Foreskin keratinocyte (primary cell): ENCODE measurements at places on chromosomes 7 and 10. TPM values are rescaled to one million over a fixed set of nuclear protein-coding genes. Genes with fewer than 3 reads are reported as not detected.

Gene SLC13A4
- 0.10 and 0.14 TPM in 2 replicates for total RNA-seq

Gene CTNNA3
- total RNA-seq: 0.07 TPM in 1 of 2 replicates, not detected in the other

Gene RPP30
- total RNA-seq: 49.9 and 50.2 TPM in 2 replicates

DNA sequence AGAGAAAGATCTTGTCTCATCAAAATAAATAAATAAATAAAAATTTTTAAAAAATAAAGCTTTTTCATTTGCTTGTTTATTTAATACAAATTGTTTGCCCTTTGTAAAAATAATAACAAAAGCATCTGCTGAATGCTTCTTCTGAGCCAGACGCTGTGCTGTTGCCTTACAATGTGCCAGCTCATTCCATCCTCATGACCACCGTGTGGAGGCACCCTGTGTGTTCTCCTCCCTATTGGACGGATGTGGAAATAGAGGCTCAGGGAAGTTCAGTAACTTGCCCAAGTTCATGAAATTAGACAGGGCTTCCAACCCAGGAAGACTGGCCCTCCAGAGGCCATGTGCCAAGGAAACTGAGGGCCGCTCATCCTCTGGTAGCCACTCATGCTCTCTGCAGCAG lies 120.6 kb downstream of the SH3PXD2A start:
- DNase-seq: no peak

DNA sequence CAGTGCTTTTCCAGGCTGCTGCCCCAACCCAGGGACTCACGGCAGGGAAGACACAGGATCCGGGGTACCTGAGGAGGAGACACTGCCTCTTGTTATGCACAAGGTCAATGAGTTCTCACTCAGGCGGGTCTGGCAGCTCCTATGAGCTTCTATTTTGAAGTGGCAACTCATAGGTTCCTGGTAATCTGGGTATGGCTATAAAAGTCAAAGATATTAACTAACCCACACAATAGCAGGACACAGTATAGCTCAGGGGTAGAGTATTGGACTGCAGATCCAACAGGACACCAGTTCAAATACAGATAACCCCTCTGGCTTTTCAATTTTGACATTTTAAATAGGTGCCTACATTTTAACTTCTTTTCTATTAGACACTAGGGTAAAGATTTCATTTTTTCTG lies 130.3 kb upstream of the ZNF746 start:
- no peak for DNase-seq

- DNase-seq: no peak
Observed at GRCh38 chr10:91206837-91207474, 13.5 kb upstream of the PCGF5 start.

Gene ADAM12
- total RNA-seq: 0.04 and 0.07 TPM in 2 replicates

- DNase-seq: no peak
Observed at GRCh38 chr7:64612452-64612851, 49.6 kb upstream of the ZNF680 start.

DNA sequence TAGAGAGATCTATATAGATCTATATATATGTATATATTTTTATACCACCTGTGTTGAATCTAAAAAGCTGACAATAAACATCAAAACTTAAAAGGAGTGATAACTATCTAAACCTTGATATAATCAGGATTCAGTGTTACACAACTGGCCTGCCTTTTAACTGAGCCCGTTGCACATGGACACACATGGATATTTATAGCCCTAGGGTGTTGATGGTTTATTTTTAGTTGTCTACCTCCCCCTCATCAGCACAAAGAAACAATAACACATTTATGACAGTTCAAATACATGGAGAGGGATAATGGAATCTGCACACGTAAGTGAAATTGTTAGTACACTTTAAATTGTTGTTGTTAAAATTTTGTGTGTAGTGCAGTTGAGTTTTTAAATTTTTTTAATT lies 336.9 kb downstream of the ZNF248 start:
- no peak for DNase-seq

Gene CH25H
- not detected in 2 replicates for total RNA-seq

DNA sequence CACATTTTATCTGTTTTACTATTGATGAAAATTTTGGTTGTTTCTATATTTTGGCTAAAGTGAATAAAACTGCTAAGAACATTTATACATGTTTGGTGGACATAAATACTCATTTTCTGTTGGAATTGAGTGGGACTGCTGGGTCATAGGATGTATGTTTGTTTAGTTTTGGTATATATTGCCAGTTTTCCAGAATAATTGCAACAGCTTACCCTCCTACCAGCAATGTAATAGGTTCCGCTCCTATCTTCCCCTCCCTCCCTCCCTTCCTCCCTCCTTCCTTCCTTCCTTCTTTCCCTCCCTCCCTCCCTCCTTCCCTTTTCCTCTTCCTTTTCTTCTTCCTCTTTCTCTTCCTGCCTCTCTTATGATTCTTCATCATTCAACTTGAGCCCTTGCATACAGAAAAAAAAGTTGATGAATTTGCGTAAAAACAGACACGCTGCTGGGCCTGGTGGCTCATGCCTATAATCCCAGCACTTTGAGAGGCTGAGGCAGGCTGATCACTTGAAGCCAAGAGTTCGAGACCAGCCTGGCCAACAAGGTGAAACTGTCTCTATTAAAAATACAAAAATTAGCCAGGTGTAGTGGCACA lies 23.5 kb downstream of the VKORC1L1 start:
- no peak for DNase-seq

- DNase-seq: no peak
Observed at GRCh38 chr10:34297541-34298345, 517.4 kb downstream of the PARD3 start.

- no peak for DNase-seq
Observed at GRCh38 chr7:64872351-64873154, 30.5 kb upstream of the ZNF273 start.

Gene RPEL1
- total RNA-seq: not detected in 2 replicates

Gene LOXL4
- 0.03 and 0.04 TPM in 2 replicates for total RNA-seq

GRCh38 chr10:28077889-28078288 lies 79.0 kb upstream of the ODAD2 start:
- peak; percentile 96 for DNase-seq

DNA sequence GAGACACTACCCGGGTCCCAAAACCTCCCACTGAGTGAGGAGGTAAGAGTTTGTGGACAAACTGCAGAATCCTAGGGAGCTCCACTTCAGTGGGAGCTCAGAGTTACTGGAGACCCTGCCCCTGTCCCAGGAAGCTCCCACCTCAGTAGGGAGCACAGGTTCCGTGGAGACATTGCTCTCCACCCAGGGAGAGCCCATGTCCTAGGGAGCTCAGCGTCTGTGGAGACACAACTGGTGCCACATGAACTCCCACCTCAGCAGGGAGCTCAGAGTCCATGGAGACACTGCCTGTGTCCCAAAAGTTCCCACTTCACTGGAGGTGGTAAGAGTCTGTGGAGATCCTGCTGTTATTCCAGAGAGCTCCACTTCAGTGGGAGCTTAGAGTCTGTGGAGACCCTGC lies 6.3 kb downstream of the MYO1G start:
- no peak for DNase-seq

DNA sequence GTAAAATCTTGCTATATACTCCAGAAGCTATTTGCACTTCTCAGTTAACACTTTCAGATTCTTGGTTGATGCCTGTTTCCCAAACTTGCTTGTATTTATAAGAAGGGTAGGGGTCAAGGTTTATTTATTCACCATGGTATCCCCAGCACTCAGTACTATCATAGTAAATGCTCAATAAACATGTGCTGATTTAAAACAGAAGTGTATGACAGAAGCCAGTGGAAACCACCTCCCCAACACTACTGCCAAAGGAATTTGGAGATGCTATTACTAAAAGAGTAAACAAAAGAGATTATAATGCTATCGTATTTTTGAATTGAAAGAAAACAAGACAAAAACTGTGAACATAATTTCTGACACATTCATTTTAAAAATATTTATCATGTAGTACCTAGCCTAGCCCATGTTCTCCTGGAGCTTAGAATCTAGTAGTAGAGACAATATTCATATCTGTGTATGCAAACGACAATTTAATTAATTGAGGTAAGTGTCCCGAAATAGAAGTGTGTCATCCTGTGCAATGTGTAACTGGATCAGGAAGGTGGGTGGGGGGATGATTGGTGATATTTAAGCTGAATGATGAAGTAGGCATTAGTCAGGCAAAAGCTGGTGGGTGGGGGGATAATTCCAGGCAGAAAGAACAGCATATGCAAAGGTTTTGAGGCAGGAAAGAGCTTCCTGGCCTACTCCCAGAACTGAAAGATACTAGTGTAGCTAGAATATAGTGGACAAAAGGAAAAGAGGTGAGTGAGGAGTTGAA lies 77.5 kb downstream of the HGF start:
- no peak for DNase-seq

DNA sequence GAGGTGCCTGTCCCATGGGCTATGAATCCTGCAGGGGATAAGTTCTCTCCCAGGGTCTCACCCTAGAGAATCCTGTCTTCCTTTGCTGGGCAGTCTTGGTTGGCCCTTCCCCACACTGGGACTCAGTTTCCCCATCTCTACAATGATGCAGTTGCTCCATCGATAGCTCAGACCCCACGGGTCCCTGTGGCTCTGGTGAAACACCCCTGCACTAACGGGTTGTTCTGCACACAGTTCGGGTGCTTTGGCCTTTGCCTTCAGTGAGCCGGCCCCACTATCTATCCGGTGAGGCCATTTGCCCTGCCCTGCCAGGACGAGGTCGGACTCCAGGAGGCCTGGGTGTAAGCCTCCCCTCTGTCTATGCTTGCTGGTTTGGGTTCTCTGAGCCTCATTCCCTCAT lies 76.5 kb upstream of the PCBD1 start:
- no peak for DNase-seq

- no peak for DNase-seq
Observed at GRCh38 chr7:45455662-45456061, 118.5 kb upstream of the ADCY1 start.

Gene ZNF425
- 1.7 and 3.0 TPM in 2 replicates for total RNA-seq

Gene ECHS1
- total RNA-seq: 62.6 and 67.1 TPM in 2 replicates

Gene ITGB8
- total RNA-seq: 12.3 and 12.9 TPM in 2 replicates

GRCh38 chr10:22893781-22894180 lies 34.1 kb upstream of the ARMC3 start:
- DNase-seq: no peak

Gene PTN
- total RNA-seq: 0.24 and 0.35 TPM in 2 replicates

Gene ZC3HAV1L
- 7.3 and 8.5 TPM in 2 replicates for total RNA-seq

- no peak for DNase-seq
Observed at GRCh38 chr10:91077549-91078071, 142.9 kb upstream of the PCGF5 start.

DNA sequence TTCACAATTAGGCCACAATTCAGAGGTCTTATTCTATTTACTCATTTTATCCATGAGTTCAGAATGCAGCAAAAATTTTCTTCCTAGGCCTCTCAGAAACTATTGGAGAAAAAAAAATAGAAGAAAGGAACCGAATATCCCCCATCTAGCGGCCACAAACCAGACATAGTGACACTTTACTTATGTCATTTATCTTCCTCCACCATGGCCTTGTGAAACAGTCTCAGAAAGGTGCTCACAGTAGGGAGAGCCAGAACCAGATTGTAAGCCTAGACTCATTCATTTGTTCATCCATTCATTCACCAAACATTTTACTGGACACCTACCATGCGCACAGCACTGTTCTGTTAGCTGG lies 16.0 kb downstream of the CREB3L2 start:
- no peak for DNase-seq

GRCh38 chr7:12493407-12493806 lies 77.1 kb upstream of the SCIN start:
- peak; percentile 39 for DNase-seq

GRCh38 chr10:125797994-125798662 lies 22.5 kb upstream of the MMP21 start:
- DNase-seq: no peak

GRCh38 chr10:125257521-125258108 lies 97.3 kb upstream of the CTBP2 start:
- peak; percentile 31 for DNase-seq

DNA sequence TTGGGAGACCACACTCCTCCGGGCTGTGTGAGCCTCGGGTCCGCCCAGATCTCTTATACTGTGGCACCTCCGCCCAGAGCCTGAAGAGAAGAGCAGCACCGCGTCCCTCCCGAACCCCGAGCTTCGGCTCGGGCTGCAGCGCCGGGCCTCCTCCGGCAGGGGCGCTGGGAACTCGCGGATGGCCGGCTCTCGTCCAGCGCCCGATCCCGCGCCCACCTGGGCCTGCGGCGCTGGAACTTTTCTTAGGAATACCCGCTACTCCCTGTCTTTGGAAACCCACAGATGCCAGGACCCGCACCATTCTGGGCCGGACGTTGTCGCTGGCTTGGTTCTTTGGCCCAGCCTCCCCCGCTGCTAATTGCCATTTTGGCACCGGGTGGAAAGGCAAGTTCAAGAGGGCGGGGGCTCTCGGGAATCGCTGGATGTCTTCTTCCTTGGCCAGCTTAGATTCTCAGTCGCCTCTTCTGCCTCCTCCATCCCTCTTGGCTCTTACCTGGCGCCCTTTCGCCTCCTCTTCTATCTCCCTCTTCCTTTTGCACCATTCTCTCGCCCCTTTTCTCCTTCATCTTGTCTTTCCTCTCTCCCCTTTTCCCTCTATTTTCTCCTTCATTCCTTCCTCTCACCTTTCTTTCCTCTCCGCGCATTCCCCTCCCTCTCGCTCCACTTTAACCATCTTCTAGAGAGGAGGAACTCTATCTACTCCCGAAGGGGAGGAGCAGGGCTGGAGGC lies 2.1 kb upstream of the SORCS3 start:
- no peak for DNase-seq

- no peak for DNase-seq
Observed at GRCh38 chr7:112110175-112110574, 96.0 kb downstream of the DOCK4 start.

GRCh38 chr7:96637522-96637921 lies 72.1 kb downstream of the SEM1 start:
- no peak for DNase-seq

Gene ST8SIA6
- 0.11 TPM in 1 of 2 replicates, not detected in the other for total RNA-seq

DNA sequence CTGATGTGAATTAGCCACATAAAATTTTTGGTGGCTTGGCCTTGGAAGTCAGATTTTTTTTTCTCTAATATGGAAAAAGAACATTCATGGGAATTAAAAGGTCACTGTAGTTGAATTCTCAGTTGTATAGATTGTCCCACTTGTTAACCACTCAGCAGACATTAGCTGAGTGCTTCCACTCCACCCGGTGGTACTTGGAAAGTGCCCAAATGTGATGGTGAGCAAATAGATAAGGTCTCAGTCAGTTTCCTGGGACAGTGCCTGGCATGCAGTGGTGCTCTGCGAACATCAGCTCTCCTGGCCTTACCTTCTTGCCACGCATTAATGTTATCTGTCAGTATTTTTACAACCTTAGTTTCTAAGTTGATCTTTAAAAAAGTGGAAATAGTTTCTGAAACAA lies 1.4 kb downstream of the ATP5F1C start:
- no peak for DNase-seq

DNA sequence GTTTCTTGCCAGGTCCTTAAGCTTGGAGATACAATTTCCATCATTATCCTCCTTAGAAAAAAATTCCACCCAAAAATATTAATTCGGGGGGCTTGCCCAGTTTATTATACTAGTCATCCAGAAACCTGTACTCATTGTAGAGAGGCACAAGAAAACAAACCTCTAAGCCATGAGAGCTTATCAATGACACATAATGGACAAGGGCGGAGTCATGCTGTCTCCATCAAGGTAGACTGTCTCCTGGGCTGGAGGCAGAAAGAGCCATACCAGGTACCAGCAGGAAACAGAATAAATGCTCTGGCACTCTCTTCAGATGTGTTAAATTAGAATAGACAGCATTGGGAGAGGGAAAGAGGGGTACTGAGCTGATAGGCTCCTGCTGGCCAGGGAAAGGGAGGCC lies 69.8 kb upstream of the GSDME start:
- no peak for DNase-seq

Gene CALML3
- 2.7 and 4.7 TPM in 2 replicates for total RNA-seq

- no peak for DNase-seq
Observed at GRCh38 chr7:10257438-10257837, 716.2 kb upstream of the PHF14 start.
